Aorta (tissue), 5 donors: ENCODE measurements at places on chromosomes 12 and 14. TPM values are rescaled to one million over a fixed set of nuclear protein-coding genes. Genes with fewer than 3 reads are reported as not detected.

Gene GPATCH2L
- 61.8 TPM for total RNA-seq

Gene RBM19
- total RNA-seq: 30.3 TPM

- DNase-seq: no peak
Measured at GRCh38 chr12:53803194-53803593, 51.4 kb upstream of the CISTR start.

DNA sequence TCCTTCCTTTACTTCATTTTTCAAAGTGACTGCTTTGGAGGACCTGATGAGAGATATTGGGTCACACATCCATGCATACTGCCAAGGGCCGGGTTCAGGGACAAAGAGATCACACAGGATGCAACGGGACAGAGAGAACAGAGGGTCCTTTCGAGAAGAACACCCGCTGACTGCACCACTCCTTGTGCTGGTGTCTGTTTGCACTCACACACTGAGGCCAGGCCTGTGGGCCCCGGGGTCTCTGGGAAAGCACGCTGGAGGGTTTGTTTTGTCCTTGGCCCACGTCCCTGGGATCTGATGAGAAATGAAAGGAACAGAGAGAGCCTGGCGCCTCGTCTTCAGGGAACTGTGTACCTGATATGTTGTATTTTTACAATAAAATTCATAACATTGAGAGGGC, 42.2 kb downstream of the PAH start:
- DNase-seq: no peak

DNA sequence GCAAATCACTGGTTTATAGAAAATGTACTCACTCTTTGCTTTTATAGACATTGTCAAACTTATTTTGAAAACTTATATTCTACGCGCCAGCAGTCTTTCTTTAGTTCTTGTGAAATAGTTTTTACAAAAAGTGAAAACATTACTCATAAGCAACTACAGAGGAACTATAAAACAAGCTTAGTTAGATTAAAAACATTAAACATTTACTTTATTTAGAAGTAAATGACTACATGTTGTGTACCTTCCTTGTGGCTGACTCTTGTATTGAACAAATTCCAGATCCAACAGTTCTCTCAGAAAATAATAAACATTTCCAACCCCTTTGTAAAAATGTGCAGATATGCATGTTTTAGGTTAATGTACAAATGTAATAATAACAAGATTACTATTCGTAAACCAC, 198.5 kb downstream of the SOX5 start:
- DNase-seq: no peak

DNA sequence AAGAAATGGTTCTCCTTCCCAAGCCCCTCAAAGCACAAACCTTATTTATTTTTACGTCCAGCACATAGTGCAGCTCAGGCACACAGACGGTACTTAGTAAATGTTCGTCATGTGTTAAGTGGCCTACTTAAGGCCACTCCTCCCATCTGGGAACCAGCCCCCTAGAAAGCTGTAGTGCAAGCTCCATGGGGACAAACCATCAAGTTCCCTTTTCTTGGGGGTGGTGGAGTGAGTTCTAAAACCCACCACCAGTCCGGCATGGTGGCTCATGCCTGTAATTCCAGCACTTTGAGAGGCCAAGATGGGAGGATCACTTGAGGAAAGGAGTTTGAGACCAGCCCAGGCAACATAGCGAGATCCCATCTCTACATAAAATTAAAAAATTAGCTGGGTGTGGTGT, 49.4 kb downstream of the PITPNM2 start:
- DNase-seq: no peak

GRCh38 chr12:1606021-1606622, 11.7 kb upstream of the FBXL14 start:
- DNase-seq: peak; percentile 98
